ENCODE measurements at places on chromosomes 16 and 17.

- DNase-seq, result no peak
Measured at GRCh38 chr17:66272811-66273585, 29.4 kb upstream of the PRKCA start.

DNA sequence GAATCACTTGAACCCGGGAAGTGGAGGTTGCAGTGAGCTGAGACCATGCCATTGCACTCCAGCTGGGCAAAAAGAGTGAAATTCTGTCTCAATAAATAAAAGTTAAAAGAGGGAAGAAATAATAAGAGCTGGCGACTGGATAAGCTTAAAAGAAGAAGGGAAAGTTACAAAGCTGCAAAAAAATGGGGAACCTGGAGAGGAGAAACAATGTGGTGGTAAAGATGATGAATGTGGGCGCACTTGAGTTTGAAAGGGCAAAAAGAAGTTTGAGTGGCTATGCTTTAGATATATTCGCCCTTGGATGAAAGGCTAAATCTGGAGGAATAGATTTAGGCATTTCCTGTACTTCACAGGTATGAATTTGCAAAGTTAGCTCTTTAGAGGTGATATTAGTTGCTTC, 53.0 kb upstream of the YPEL2 start:
- no peak for DNase-seq

DNA sequence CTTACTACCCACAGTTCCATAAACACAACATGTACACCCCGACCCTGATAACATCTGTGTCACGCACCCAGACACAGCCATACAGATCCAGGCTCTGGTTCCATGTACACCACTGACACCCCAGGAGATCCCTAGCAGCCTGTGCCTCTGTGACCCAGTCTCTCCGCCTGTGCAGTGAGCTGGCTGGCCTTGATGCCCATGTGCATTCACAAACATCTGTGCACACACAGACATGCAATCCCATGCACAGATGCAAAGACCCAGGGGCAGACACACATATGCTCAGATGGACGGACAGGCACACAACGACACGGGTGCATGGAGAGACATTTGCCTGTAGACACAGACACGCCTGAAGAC, 4.1 kb downstream of the CCDC102A start:
- no peak for DNase-seq

DNA sequence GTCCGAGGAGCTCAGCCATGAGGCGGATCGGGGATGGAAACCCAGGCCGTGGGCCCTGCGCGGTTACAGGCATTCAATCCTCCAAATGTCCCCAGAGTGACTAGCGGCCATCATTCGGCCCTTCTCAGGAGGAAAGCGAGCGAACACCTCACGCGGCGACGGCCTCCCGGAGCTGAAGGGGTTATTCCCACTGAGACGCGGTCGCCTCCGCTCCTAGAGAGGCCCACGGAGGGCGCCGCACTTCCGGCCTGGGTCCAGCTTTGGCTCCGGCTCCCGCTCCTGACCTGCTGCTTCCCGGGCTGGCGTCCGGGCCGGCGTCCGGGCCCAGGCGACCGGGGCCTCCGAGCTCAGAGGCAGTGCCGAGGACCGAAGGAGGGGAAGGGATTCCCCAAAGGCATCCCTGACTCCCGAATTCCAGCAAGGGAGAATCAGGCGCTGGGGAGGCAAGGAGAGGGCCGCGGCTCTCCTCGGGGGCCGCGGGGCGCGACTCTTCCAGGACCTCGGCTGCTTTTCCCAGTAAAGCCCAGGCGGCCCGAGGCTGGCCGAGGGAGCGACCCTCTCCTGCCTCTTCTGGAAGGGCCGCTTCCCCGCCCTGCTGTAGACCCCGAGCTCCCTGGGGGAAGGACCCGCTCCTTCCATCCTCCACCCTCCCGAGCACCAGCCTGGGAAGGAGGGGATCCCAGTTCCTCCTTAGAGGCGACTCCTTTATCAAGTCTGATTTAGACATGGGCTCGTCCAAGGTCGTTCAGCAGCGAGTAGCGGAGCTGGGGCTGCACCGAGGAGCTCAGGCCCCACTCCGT, 18.6 kb upstream of the ZNF629 start:
- peak; percentile 45 for DNase-seq

DNA sequence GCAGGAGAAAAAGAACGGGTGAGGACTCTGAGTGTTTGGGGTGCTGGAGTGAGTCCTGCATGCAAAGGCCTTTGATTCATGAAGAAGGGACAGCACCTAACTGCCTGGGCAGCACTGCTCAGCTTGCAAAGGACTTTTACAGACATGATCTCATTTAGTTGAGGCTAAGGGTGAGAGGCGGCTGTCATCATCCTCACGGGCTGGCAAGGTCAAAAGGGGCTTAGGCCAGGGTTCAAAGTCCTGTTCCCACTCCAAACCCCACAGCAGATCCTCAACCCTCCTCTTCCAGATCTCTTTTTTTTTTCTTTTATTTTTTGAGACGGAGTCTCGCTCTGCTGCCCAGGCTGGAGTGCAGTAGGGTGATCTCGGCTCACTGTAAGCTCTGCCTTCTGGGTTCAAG, 4.8 kb downstream of the RHBDF2 start:
- DNase-seq, result no peak

- DNase-seq, result no peak
Measured at GRCh38 chr17:69512946-69513345, 98.4 kb downstream of the MAP2K6 start.

GRCh38 chr16:21078563-21078962, 72.1 kb downstream of the DNAH3 start:
- no peak for DNase-seq
